ENCODE measurements at places on chromosomes 3 and 15. TPM values are rescaled to one million over a fixed set of nuclear protein-coding genes. Genes with fewer than 3 reads are reported as not detected.
A peak's percentile ranks its signal among the peaks of the same experiment; 100 is the strongest.

- H3K27ac ChIP-seq, result no peak overlapping the region
- no peak overlapping the region for H3K4me3 ChIP-seq
- H3K27me3 ChIP-seq, result no peaks in the 10 kb centered on the region
- no peak for DNase-seq
These were observed 270.7 kb upstream of the LRTM1 start for GRCh38 chr3:55198554-55198953.

- peaks cover 9% of the 10 kb centered on the region for H3K4me1 ChIP-seq
- H3K4me3 ChIP-seq, result no peak overlapping the region
- no peaks in the 10 kb centered on the region for H3K27me3 ChIP-seq
These were observed 39.8 kb downstream of the RIOX2 start for GRCh38 chr3:97932387-97932801.

- no peaks in the 10 kb centered on the region for H3K27me3 ChIP-seq
- no peak overlapping the region for H3K4me3 ChIP-seq
- H3K4me1 ChIP-seq, result peaks cover 8% of the 10 kb centered on the region
- H3K36me3 ChIP-seq, result no peaks in the 10 kb centered on the region
These were observed 482.7 kb upstream of the ADAMTS9 start for GRCh38 chr3:65170390-65171042.

DNA sequence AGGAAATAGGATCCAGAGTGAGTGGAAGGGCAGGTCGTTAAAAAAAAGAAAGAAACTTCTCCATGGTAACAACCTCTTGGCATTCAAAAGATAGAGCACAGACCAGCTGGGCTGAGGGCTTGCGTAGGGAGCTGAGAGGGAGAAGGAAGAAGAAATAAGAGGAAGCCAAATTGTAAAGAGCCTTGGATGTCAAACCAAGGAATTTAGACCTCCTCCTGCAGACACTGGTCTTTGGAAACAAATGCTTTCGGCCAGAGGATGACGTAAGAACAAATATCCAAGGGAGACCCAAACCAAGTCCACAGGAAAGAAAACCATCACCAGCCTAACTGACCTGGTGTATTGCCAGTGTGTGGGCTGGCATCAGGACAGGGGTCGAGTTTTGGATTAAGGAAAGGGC, 155.2 kb downstream of the UACA start:
- H3K27ac ChIP-seq, result no peak overlapping the region
- DNase-seq, result no peak
- no peaks in the 10 kb centered on the region for H3K27me3 ChIP-seq
- peaks cover 13% of the 10 kb centered on the region for H3K4me1 ChIP-seq

DNA sequence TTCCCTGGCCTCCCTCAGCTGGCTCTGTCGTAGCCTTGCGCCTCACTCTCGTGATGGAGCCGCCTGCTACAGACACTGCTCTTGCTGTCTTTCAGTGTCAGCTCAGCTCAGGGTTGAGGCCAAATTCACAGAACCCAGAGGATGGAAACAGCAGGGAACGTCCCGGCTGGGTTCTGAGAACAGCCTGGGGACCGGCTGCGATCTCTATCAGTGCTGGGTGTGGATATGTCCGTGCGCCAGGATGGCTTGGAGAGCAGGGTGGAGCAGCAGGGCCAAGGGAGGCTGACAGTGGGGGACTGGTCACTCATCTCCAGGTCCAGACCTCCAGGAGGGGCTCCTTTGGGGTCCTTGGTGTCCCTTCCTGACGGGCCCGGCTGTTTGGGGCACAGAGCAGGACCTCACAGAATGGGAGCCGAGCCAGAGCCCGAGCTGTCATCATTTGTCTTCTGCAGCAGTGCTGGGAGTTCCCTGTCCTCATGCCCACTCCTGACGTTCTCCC, 18.4 kb downstream of the KLF15 start:
- H3K27ac ChIP-seq, result no peak overlapping the region
- no peaks in the 10 kb centered on the region for H3K27me3 ChIP-seq
- no peaks in the 10 kb centered on the region for H3K4me1 ChIP-seq
- no peak for DNase-seq

- no peaks in the 10 kb centered on the region for H3K36me3 ChIP-seq
- H3K4me1 ChIP-seq, result no peaks in the 10 kb centered on the region
- no peak overlapping the region for H3K4me3 ChIP-seq
- no peaks in the 10 kb centered on the region for H3K27me3 ChIP-seq
- H3K27ac ChIP-seq, result no peak overlapping the region
These were observed 400.7 kb upstream of the TPM1 start for GRCh38 chr15:62641825-62642224.

GRCh38 chr3:141129541-141130011, 78.4 kb downstream of the SPSB4 start:
- H3K27ac ChIP-seq, result no peak overlapping the region
- no peak overlapping the region for H3K4me3 ChIP-seq
- H3K4me1 ChIP-seq, result no peaks in the 10 kb centered on the region
- no peaks in the 10 kb centered on the region for H3K36me3 ChIP-seq

DNA sequence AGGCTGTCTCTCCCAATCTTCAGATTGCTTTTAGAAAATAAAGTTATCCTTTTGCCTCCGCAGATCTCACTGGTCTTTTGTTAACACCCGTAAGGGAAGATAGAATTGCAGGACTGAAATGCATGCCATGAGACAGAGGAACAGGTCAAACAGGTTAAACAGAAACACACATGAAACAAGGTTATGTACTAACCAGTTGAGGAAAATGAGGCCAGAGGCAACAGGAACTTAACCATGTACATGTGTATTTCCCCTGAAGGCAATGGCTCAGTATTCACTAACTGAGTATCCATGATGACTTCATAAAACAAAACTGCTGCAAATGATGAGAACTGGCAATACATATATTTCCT, 169.1 kb upstream of the NSMCE3 start:
- peak overlapping the region; percentile 13 for H3K27ac ChIP-seq
- no peaks in the 10 kb centered on the region for H3K27me3 ChIP-seq
- DNase-seq, result peak; percentile 22
- no peaks in the 10 kb centered on the region for H3K36me3 ChIP-seq
- H3K4me1 ChIP-seq, result peaks cover 19% of the 10 kb centered on the region

- no peak for DNase-seq
- H3K27me3 ChIP-seq, result no peaks in the 10 kb centered on the region
- no peak overlapping the region for H3K4me3 ChIP-seq
- peaks cover 10% of the 10 kb centered on the region for H3K4me1 ChIP-seq
These were observed 4.5 kb upstream of the ULK3 start for GRCh38 chr15:74847432-74847831.

DNA sequence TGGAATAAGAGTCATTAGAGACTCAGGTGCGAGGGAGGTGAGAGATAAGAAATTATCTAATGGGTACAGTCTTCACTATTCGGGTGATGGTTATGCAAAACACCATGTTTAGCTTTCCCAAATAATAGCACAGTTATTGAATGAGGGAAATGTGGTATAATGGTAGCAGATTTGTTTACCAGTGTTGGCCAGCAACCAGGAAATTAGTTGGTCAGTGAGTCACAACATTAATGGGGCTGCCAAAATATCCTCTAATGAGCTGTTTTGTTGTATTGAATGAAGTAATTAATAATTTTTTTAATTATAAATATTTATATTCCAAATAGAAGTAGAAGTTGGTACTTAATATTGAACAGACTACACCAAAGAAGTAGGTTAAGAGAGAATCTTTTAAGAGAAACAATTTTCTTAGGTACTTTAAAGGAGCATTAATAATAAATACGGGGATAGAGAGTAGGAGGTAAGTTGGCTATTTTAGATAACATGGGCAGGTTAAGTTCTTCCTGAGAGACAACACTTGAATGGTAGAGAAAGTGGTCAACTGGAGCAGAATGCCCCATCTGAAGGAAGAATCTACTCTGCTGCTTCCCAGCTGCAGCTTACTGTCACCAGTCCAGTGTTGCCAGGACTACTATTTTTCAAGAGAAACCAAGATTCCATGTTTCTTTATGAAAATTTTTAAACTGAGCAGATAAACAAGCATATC, 218.8 kb downstream of the UBE2E2 start:
- H3K36me3 ChIP-seq, result no peaks in the 10 kb centered on the region
- DNase-seq, result no peak
- H3K4me3 ChIP-seq, result no peak overlapping the region
- no peaks in the 10 kb centered on the region for H3K4me1 ChIP-seq
- H3K27ac ChIP-seq, result no peak overlapping the region
- no peaks in the 10 kb centered on the region for H3K27me3 ChIP-seq

- no peak for DNase-seq
- H3K36me3 ChIP-seq, result peaks cover 1% of the 10 kb centered on the region
- H3K4me1 ChIP-seq, result no peaks in the 10 kb centered on the region
- H3K4me3 ChIP-seq, result no peak overlapping the region
- H3K27ac ChIP-seq, result peak overlapping the region; percentile 12
- H3K27me3 ChIP-seq, result no peaks in the 10 kb centered on the region
These were observed 61.2 kb downstream of the SENP2 start for GRCh38 chr3:185647134-185647879.

DNA sequence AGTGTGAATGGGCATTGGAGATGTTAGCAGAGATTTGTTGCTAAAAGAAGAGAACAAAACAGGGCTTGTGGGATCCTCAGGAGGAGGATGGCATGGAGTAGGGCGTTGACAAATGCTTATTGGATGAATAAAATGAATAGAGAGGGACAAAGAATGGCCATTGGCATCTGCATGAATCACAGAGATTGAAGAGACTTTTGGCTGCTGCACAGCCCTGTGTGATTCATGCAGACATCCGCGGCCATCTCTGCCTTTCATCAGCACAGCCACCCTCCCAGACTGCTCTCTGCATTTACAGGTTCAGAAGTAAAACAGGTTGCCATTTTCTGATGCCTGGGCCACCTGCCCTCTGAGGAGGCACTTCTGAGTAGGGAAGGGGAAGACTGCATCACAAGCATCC, 397.9 kb downstream of the EPHB1 start:
- DNase-seq, result no peak
- no peaks in the 10 kb centered on the region for H3K36me3 ChIP-seq

Gene ATP10A
- total RNA-seq, result not detected

Gene IQCF5
- not detected for total RNA-seq

Gene FXR1
- total RNA-seq, result 126 TPM

Gene CYP1A2
- not detected for total RNA-seq

Gene FBXW12
- total RNA-seq, result 1.7 TPM

Gene PLSCR4
- 7.9 TPM for total RNA-seq

Gene KNL1
- total RNA-seq, result 24.8 TPM

Gene MORC1
- not detected for total RNA-seq
